ENCODE measurements at places on chromosomes 2 and 18.

DNA sequence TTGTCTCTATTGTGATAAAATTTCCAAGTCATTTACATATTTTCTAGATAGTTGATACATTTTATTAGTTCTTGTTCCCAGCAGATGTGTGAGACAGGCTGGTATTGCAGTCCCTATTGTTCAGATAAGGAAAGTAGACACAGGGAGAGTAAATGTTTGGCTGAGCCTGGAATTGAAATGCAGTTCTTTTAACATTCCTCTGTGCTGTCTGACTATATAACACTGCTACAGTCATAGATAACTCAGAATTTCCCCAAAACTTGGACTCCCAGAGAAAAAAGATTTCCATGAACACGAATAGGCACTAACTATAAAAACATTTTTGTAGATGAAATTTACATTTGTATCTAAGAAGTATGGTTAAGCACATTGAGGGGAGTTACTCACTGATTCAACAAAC is 71.4 kb downstream of the PLCL1 start:
- DNase-seq: no peak

GRCh38 chr2:85831735-85832134 is 57.1 kb downstream of the ST3GAL5 start:
- DNase-seq: no peak

GRCh38 chr2:3204031-3204821 is 173.4 kb downstream of the EIPR1 start:
- DNase-seq: no peak

DNA sequence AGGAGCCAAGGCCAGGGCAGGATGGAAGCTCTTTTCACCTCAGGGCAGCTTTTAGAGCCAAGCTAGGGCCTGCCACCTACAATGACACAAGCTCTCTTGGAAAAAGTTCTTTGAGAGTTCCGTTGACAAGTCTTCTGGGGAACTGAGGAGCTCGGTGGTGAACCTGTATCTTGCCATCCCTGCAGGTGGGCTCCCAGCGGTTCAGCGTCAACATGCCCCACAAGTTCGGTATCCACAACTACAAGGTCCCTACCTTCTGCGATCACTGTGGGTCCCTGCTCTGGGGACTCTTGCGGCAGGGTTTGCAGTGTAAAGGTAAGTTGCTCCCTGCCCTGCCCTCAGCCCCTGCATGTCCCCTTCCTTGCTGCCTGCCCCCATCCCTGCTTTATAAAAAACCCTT is 312.8 kb upstream of the EPAS1 start:
- DNase-seq: no peak

- no peak for DNase-seq
These were observed 9.3 kb upstream of the NARS1 start for GRCh38 chr18:57630754-57631595.

GRCh38 chr18:13112982-13113381 is 105.6 kb upstream of the LDLRAD4 start:
- no peak for DNase-seq

DNA sequence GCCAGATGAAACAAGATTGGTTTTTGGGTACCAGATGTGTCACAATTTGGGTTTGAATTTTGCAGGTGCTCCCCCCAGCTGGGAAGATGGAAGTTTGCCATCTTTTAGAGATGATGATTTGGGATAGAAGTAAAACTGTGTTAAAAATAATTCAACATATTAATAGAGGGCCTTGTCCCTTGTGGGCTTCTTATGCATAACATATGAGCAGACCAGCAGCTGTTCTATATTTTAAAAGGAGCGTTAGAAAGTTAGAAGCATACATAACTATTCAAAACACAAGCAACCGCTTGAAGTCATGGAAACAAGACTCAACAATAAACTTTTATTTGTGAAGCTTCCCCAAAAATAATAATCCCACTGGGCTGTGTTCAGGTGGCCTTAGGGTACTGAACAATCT is 62.8 kb downstream of the EFEMP1 start:
- no peak for DNase-seq

DNA sequence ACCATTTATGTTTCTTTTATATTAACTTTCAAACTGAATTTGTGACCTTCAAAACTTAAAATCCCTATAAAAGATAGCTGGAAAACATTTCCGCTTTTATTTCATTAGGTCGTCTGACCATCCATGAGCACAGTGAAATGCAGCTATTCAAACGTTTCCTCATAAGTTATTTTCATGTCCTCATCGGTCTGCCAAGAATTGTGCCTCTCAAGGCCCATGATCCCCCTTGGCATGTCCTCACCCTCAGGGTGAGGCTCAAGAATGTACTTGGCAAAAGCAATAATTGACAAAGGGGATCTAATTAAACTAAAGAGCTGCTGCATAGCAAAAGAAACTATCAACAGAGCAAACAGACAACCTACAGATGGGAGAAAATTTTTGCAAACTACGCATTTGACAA is 12.4 kb downstream of the SLC66A2 start:
- DNase-seq: no peak

DNA sequence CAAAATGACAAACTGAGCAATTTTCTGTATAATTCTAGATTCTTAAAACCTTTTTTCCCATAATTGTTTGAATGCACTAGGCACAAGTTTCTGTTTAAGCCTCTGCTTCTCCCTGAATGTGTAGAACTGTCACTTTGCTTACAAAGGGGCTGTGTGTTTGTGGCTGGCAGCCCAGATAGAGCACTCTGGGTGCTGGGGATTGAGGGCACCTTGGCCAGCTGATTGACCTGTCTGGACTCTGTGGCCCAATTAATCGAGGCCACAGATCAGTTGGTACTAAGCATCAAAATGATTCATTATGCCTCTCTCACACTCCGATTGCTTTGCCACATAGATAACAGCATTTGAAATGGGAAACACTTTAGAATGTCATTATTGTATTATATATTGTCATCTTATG is 12.1 kb downstream of the ST8SIA3 start:
- no peak for DNase-seq

All from stimulated activated naive CD8-positive, alpha-beta T cell treated with anti-CD3 and anti-CD28 coated beads, Interleukin-15, amount 100 ng/mL, for 72 hours (primary cell).